A549 (cell line): ENCODE measurements at places on chromosomes 1 and 21. TPM values are rescaled to one million over a fixed set of nuclear protein-coding genes. Genes with fewer than 3 reads are reported as not detected.

FAM3B gene
- not detected in 3 replicates for polyA plus RNA-seq

TATDN3 gene
- 10.3 to 11.4 TPM (median 11.1 TPM) in 3 replicates for polyA plus RNA-seq

IL10 gene
- polyA plus RNA-seq, result not detected in 3 replicates

TMCO2 gene
- not detected in 3 replicates for polyA plus RNA-seq

RRP1 gene
- polyA plus RNA-seq, result 26.3 to 29.5 TPM (median 28.2 TPM) in 3 replicates

KCND3 gene
- 0.01 to 0.04 TPM in 2 of 3 replicates, not detected in the other for polyA plus RNA-seq

ADAM15 gene
- polyA plus RNA-seq, result 33.0 to 35.2 TPM (median 34.2 TPM) in 3 replicates

ERRFI1 gene
- 44.2 to 51.0 TPM (median 49.0 TPM) in 3 replicates for polyA plus RNA-seq

LGR6 gene
- polyA plus RNA-seq, result 0.60 to 1.3 TPM (median 1.1 TPM) in 3 replicates

FCER1A gene
- not detected in 3 replicates for polyA plus RNA-seq

DNA sequence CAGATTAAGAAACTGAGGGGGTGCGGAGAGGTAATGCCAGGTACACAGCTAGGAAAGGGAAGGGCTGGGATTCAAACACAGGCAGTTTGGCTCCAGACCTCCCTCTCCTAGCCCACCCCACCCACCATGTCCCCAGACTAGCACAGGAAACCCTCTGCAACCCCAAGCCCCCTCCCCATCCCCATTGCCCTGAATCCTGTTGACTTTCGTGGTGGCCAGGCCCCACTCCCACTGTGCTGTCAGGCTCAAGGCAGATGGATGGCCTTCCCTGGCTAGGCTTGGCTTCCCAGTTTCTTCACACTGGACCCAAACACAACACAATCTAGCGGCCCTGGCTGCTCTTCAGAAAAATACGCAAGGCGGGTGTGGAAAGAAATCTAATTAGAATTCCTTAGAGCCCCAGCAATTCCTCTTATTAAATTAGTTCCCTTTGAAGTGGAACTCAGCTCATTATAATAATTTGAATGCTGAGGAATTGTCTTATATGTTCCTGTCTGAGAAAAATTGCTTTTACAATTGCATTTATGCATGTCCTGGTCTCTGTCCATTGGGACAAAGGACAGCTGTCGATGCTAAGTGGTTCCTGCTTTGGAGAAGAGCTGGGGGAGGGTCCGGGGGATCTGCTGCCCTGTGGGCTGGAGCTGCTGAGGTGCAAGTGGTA is 97.4 kb downstream of the SYF2 start:
- no peak for DNase-seq

DNA sequence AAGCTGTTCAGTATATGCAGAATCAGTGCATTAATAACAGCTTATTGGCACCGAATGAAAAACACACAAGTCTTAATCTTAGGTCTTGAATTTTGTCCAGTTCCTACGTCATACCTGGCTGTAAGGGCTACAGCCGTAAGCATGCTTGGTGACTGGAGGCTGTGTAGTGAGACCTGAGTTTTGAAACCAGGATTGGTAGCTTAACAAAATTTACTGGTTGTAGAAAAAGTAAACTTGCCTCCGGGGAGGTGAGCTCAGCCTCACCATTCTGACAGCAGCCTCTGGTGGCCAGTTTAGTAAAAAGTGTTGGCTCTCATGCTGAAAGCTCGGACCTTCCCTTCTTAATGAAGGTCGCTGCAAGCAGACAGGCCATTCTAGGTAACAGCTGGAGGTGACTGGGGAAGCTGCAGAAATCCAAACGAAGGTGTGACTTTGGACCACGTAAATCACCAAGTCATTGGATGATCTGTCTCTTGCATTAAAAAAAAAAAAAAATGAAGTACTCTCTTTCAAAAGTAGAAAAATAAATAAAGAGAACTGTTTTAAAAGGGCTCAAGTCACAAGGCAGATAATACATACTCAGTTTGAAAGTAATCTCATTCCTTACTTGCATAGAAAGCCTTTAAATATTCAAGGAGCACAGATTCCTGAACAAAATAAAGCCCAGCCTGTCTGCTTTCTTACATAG is 48.9 kb downstream of the HLCS start:
- peak; percentile 43 for DNase-seq

DNA sequence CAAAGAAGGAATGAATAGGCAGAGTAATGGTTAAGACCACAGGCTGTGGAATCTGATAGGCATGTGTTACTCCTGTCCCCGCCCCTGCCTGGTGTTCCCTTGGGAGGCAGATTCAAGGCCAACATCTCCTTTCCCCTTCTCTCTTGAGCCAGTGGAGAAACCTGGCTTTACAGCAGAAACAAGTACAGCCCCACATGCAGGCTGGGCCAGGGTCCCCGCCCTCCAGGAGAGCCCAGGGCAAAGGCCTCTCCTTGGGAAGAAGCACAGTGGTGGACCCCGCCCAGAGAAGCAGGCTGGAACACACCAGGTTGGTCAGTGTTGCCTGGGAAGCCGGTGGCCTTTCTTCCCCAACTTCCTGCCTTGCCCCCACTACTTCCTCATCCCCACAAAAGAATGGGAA is 6.8 kb downstream of the C1orf167 start:
- no peak for DNase-seq

DNA sequence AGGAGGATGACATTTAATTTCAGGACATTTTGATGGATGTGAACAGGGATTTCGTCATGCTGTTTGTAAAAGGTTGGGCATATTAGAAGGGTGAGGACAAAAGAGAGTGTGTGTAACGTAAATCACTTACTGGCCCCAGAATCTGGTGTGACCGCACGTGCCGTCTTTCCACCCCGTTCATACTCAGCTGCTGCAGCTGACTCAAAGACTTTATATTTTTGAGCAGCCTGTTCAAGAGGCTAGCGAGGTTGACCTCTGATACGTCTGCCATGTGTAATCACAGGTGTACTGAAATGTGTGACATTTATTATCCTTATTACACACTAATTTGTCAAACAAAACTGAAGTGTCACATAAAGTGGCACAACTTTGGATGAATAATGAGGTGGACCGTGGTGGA is 66.5 kb upstream of the ERRFI1 start:
- DNase-seq, result no peak

DNA sequence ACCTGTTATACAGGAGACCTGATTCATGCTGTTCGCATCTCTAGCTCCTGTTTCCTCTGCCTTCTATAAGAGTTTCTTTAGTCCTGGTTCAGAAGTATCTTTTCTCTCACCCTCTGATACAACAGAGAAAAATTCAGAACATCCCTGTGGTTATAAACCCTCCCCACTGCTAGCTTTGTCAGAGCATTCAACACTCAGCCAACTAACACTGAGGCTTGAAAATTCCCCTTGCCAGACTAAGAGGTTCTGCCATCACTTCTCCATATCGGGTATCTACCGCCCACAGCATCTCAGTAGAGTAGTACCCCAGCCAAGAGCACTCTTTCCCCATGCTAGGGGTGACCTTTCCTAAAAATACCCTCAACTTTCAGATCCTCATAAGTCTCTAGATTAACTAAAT is 19.6 kb upstream of the PIK3R3 start:
- no peak for DNase-seq

DNA sequence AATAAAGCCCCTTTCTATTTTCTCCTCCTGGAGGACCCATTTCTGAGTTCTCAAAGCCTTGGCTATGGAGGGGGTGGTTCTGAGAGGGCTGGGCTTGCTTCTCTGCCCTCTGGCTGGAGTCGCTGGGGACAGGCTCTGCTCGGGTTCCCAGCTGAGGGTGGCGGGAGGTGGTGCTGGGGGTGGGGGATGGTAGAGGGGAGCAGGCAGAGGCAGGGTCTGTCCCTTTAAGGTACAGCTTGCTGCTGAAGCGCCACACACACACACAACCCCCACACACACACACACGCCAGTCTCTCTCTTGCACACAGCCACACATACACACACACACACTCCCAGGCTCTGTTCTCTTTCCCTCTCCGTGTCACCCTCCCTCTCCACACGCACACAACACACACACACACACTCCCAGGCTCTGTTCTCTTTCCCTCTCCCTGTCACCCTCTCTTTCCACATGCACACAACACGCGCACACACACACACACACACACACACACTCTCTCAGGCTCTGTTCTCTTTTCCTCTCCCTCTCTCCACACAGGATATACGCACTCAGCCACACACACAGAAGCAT is 69.8 kb upstream of the SSBP3 start:
- DNase-seq, result no peak

GRCh38 chr1:151986501-151987190 is 7.0 kb downstream of the S100A10 start:
- DNase-seq, result no peak

- DNase-seq, result no peak
These were observed 31.4 kb upstream of the ARTN start for GRCh38 chr1:43902058-43902831.

- DNase-seq, result no peak
These were observed 55.1 kb downstream of the ATP2B4 start for GRCh38 chr1:203681739-203682138.

DNA sequence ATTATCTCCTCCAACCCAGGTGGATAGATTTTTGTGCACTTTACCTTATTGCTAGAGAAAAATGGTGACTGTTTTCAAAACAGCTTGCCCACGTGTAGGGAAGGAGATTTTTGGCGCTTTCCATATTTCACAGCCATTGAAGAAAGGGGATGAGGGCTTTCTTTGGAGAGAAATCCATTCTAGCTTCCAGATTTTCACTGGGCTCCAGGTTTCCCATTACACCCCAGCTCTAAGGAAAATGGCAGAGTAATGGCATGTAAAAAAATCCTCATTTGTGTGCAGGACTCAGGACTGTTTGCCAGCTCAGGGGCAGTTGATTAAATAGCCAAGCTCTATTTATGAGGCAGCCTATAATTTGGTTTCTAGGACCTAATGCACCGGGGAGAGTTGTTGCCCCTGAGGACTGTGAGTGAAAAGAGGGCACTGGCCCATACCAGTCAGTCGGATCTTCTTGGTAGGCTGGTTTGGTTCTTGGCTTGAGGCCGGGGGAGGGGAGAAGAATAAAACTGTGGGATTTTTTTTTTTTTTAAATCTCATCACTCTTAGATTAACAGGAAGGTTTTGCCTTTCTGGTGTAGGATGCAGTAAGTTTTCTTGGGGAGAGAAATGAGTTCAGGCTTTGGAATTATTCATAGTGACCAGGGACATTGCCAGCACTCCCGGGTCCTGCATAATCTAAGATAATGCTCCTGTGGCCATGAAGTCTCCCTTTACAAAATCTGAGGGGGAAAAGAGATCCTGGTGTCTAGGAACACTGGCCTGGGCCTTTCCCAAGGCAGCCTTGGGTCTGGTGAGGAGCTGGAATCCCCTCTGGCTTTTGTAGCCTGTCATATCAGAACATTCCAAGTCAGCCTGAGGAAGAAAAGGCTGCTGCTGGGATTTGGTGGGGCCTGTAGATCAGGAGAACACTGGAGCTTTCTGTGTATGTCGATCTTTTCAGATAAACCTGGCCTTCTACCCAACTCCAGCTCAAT is 1.9 kb upstream of the ARID1A start:
- no peak for DNase-seq

DNA sequence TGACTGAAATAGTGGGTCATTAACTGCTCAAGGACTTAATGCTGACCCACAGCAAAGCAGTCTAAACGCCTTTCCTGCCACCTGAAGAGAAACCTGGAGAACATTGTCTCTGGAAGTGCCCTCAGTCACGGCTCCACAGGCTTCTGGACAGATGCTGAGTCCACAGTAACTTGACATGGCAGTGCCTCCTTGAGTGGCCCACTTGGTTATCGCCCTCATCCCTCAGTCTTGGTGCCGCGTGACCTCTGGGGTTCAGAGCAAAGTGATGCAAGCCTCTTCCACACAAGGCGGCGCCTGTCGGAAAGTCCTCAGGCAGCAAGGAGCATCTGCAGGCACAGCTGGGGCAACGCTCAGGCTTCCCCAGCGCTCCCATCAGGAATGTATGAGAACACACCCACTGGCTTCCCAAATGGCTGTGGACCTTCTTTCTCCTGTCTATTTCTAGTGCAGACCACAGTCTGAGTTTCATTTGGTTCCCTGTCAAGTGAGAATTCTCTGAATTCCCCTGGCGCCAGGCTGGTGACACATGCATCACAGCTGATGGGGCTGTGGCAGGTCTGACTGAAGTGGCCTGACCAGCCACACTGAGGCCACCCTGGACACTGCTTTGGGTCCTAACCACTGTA is 13.0 kb upstream of the ANGPTL7 start:
- no peak for DNase-seq

GRCh38 chr1:230320804-230321203 is 105.3 kb downstream of the PGBD5 start:
- no peak for DNase-seq

- DNase-seq, result peak; percentile 37
These were observed 494.5 kb upstream of the PBX1 start for GRCh38 chr1:164064501-164064900.

DNA sequence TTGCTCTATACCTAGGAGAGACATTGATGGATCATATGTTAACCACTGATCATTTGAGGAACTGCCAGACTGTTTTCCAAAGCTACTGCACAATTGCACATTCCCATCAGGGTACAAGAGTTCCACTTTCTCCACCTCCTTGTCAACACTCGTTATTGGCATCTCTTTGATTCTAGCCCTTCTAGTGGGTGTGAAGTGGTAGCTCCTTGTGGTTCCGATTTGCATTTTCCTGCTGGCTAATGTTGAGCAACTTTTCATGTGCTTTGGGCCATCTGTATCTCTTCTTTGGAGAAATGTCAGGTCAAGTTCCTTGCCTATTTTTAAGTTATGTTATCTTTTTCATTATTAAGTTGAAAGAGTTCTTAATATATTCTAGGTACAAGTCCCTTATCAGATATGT is 90.1 kb downstream of the DMRTB1 start:
- DNase-seq, result no peak

DNA sequence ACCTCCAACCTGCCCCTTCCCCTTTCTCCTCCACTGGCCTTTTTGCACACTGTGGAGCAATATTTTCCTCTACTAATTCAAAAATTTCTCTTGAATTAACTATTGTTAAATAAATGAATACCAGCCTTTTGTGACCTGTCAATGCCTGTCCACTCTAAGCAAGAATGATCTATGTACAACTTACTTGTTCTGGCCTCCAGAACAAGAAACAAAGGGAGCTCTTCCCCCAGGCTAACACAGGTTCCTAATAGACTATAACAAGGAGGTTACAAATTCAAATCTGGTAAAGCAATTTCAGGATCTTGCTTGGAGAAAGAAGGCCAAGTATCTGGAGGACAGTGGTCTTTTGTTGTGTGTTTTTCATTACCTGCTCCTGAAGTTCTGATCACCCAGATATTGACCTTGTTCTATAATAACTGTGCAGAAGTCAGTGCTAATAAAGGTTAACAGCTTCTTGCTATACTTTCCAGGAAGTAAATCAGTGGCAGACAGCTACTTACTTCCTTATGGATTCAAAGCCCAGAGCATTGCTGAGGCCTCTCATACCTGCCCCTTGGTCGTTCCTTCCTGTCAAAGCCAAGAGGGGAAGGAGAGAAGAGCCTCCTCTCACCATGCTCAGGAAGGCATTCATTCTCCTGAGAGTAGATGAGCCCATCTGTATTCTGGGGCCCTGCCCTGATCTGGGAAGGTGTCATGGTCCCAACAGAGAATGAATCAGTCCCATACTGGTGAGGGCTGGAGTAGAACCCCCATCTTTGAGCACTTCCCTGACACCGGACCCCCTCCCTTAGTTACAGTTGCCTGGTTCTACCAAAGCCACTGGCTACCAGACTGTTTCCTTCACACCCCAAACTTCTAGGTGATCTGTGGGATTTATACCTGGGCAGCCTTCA is 56.8 kb downstream of the DESI2 start:
- no peak for DNase-seq
